Hippocampal formation (tissue), 2 donors: ENCODE measurements at places on chromosomes 4 and X.

- DNase-seq = no peak
Observed at GRCh38 chr4:67934628-67935027, 28.7 kb downstream of the TMPRSS11A start.

GRCh38 chrX:129318375-129318774 is 204.9 kb downstream of the SMARCA1 start:
- no peak for DNase-seq

GRCh38 chr4:169398316-169398715 is 127.6 kb upstream of the SH3RF1 start:
- DNase-seq = no peak

DNA sequence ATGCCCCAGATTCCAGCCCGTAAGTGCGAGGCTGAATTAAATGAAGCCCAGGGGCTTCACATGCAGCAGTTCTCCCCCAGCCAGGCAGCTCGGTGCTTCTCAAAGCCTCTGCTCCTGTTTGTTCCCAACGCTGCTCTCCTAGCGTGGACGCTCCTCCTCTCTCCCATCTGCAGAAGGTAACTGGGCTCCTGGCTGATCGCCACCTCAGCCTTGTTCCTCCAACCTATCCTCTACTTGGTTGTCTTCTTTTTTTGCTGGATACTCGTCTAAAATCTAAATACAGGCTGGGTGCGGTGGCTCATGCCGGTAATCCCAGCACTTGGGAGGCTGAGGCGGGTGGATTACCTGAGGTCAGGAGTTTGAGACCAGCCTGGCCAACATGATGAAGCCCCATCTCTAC is 70.3 kb downstream of the NSUN7 start:
- no peak for DNase-seq

DNA sequence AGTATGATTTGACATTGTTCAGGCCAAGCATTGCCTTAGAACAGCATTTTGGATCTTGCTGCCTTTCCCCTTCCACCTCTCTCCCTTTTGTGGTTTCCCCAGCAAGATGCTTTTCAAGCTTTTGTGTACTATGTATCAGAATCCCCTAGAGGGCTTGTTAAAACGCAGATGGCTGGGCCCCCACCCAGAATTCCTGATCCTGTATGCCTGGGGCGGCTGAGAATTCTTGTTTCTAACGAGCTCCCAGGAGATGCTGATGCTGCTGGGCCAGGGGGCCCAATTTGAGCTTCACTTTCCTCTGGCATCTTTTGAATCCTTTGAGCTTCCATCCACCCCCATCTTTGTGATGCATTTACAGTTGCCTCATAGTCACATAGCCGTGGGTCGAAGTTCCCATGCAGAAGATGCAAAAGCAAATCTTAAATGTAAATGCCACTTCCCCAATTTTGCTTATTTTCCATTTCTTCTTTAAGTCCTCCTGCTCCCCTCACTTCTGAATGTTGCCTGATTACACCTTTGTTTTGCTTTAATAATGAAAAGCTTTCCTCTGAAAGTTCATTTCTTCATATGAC is 18.5 kb downstream of the HCCS start:
- no peak for DNase-seq
